ENCODE measurements at places on chromosomes 11 and 22. TPM values are rescaled to one million over a fixed set of nuclear protein-coding genes. Genes with fewer than 3 reads are reported as not detected.

The SLC17A6 gene
- total RNA-seq: not detected

DNA sequence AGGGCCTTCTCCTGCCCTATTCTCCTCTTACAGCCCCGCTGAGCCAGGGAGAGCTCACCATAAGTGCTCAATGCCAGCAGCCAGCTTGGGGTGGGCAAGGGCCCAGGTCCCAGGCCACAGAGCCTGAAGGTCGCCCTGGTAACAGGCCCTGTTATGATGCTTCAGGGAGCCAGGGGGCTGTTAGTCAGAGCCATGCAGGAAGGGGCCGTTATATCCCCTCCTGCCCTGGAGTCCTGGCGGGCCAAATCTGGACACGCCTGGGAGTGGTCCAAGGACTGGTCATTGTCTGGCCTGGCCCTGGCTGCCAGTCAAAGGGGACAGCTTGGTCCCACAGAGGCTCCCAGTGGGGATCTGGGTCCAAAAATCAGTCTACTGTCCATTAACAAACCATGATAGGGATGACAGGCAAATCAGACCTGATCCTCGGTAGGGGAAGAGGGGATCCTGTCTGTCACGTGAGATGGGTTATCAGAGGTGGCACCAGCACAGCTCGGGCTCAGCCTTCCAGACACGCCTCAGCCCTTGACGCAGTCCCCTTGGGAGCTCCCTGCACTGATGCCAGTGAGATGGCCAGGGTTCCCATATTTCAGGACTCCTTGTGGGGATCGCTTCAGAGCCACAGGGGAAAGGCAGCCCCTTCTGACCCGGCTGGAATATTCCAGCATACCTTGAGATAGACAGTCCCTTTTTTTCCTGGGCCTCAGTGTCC lies 55.9 kb downstream of the LRRC32 start:
- H3K27ac ChIP-seq: peak overlapping the region; percentile 41
- DNase-seq: peak; percentile 66
- peaks cover 36% of the 10 kb centered on the region for H3K4me1 ChIP-seq
- no peaks in the 10 kb centered on the region for H3K36me3 ChIP-seq
- H3K4me3 ChIP-seq: no peak overlapping the region
- no peaks in the 10 kb centered on the region for H3K27me3 ChIP-seq

The SHISAL1 gene
- 24.3 TPM for total RNA-seq

GRCh38 chr11:46112961-46113607 lies 8.2 kb downstream of the PHF21A start:
- H3K36me3 ChIP-seq: no peaks in the 10 kb centered on the region
- DNase-seq: no peak
- peaks cover 36% of the 10 kb centered on the region for H3K4me1 ChIP-seq
- no peaks in the 10 kb centered on the region for H3K27me3 ChIP-seq
- no peak overlapping the region for H3K27ac ChIP-seq

DNA sequence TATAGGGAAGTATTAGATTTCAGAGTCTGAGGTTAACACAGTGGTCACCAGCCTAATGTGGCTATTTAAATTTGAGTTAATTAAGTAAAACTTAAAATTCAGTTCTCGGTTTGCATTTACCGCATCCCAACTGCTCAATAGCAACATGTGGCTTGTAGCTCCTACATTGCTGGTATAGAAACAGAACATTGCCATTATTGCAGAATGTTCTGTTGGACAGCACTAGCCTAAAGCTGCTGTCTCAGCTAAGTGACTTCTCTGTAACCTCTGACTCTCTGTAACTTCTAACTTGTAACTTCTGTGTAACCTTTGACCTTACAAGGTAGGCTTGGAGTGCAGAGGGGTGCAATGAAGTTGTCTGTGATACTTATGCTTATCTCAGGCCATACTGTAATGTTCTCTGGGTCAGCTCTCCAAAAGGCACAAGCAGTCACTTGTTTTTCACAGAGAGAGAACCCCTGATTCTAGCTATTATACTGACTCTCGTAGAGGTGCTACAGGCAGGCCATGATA lies 78.7 kb downstream of the ZNRF3 start:
- peaks cover 32% of the 10 kb centered on the region for H3K4me1 ChIP-seq
- H3K27me3 ChIP-seq: no peaks in the 10 kb centered on the region

DNA sequence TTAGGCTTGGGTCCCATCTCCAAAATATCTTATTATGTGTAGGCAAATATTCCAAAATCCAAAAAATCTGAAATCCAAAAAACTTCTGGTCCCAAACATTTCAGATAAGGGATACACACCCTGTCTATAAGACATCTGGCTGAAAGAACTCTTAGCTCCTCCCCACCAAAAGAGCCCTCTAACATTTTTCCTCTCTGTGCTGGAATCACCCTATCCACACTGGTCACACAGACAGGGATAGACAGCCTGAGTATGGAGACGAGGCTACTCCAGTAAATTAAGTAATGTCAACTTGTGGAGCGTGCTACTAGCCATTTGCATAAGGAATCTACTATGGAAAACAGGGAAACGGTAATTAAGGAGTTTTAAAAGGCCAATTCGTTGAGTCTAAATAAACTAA lies 24.9 kb downstream of the ATP6V1E1 start:
- H3K36me3 ChIP-seq: peaks cover 38% of the 10 kb centered on the region
- H3K27ac ChIP-seq: no peak overlapping the region
- H3K27me3 ChIP-seq: no peaks in the 10 kb centered on the region
- no peak for DNase-seq

The APOL5 gene
- total RNA-seq: not detected

- no peaks in the 10 kb centered on the region for H3K4me1 ChIP-seq
- no peak overlapping the region for H3K4me3 ChIP-seq
- no peaks in the 10 kb centered on the region for H3K36me3 ChIP-seq
- DNase-seq: no peak
- peak overlapping the region; percentile 92 for H3K27ac ChIP-seq
- H3K27me3 ChIP-seq: no peaks in the 10 kb centered on the region
Observed at GRCh38 chr11:86804951-86805350, 4.6 kb downstream of the PRSS23 start.

The MAFF gene
- total RNA-seq: 33.4 TPM

DNA sequence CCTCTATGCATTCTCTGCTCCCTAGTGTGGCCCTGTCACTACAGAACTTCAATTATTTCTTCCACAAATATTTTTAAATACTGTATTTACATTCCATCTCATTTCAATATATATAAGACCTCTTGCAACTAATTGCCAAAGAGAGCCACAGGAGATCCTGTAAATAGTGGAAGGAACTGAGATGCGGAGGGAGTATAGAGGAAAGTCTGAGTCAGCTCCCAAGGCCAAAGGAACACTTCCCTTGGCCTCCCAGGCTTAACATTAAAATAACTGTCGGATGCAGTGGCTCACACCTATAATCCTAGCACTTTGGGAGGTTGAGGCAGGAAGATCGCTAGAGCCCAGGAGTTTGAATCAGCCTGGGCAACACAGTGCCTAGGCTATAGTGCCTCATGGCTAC lies 31.2 kb downstream of the RBFOX2 start:
- no peaks in the 10 kb centered on the region for H3K36me3 ChIP-seq
- no peaks in the 10 kb centered on the region for H3K27me3 ChIP-seq
- H3K4me3 ChIP-seq: no peak overlapping the region
- peaks cover 57% of the 10 kb centered on the region for H3K4me1 ChIP-seq

GRCh38 chr22:22520020-22520656 lies at the start of gene ZNF280A:
ZNF280A (minus strand) TSS chr22:22520270; CDS start chr22:22515630, 4,640 bp downstream.
- no peak within 1 kb of the TSS for H3K27ac ChIP-seq
- H3K4me3 ChIP-seq: no peak within 1 kb of the TSS
- no peaks in the 10 kb centered on the region for H3K36me3 ChIP-seq
- no peaks in the 10 kb centered on the region for H3K4me1 ChIP-seq
- no peak for DNase-seq
- H3K27me3 ChIP-seq: no peaks in the 10 kb centered on the region

DNA sequence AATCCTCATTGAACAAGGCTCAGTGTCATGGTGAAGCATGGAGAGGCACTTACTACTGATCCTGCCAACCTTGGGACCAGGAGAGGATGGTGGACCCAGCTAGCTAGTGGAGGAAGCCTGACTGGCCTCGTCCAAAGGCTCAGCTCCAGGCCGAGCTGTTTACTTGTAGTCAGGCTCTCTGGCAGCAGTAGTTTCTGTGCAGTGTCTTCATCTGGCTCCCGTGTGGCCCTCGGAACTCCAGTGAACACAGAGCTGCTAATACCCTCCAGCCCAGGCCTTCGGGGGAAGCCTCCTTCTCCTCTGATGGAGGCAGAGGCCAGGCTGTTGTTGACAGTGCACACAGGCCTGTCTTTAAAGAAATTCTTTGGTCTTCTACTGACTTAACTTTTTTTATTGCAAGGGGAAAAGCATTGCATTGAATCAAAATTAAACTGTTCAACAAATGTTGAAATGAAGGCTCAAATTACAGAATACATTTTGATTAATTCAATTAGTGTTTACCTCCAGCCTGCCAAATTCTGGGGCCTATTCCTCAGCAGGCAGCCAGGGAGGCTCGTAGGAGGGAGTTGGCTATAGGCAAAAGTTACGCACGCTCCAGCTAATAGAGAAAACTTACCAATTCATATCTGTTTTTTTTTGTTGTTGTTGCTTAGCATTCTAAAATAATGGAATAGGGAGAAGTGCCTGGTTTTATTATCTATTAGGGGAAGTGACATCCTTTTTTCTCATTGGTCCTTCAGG lies 18.8 kb downstream of the PPFIBP2 start:
- no peak for DNase-seq
- no peak overlapping the region for H3K27ac ChIP-seq
- H3K36me3 ChIP-seq: no peaks in the 10 kb centered on the region
- H3K4me3 ChIP-seq: no peak overlapping the region
- H3K27me3 ChIP-seq: no peaks in the 10 kb centered on the region
- no peaks in the 10 kb centered on the region for H3K4me1 ChIP-seq

DNA sequence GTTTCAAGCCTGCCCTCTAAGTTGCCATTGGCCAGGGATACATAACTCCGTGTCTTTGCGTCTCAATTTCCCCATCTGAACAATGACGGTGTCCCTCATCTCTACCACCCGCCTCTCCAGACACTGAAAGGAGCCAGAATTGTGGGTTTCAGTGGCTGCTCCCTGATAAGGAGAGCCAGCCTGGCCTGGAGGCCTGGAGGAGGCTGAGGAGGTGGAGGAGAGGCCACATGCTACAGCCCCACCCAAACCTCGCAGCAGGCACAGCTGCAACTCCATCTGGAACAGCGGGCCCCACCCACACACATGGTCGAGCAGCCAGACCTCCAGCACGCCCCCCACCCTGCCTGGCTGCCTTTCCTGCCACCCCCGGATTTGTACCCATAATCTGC lies 34.4 kb upstream of the CD82 start:
- no peak overlapping the region for H3K27ac ChIP-seq
- H3K4me3 ChIP-seq: no peak overlapping the region
- no peaks in the 10 kb centered on the region for H3K27me3 ChIP-seq
- DNase-seq: no peak
- H3K36me3 ChIP-seq: no peaks in the 10 kb centered on the region

- no peak overlapping the region for H3K27ac ChIP-seq
- no peaks in the 10 kb centered on the region for H3K4me1 ChIP-seq
- H3K27me3 ChIP-seq: peaks cover 25% of the 10 kb centered on the region
- DNase-seq: peak; percentile 86
- H3K4me3 ChIP-seq: no peak overlapping the region
Observed at GRCh38 chr11:2196970-2197770, 25.6 kb upstream of the TH start.

DNA sequence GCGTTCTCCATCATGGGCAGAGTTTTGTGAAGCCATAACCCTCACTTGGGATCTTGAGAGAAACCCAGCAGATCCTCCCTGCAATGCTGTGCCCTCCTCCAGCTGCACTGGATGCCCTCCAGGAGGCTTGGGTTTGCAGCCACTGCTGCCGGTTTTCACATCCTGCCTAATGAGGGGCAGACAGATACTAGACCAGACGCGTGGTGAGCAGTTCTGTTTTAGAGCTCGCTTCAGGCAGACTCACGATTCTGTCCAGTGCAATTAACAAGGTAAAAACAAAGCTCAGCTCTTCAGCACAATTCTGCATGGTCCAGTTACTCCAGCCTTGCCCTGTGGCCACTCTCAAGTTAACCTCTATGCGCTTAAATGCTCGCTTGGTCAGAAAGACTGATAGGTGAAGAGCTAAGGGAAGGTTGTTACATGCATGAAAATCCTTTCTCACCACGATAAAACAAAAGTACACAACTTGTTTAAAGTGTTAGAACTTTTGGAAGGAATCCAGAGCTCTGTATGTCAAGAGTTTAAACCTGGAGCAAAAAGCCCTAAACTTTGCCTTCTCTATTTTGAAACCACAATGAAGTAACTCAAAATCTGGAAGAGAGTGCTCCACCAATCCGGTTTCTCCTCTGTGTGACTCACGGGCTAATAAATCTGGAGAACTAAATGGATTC lies 292.3 kb upstream of the FAT3 start:
- no peaks in the 10 kb centered on the region for H3K27me3 ChIP-seq
- no peak for DNase-seq
- H3K4me1 ChIP-seq: peaks cover 15% of the 10 kb centered on the region
- peak overlapping the region; percentile 3 for H3K4me3 ChIP-seq
- H3K27ac ChIP-seq: no peak overlapping the region

DNA sequence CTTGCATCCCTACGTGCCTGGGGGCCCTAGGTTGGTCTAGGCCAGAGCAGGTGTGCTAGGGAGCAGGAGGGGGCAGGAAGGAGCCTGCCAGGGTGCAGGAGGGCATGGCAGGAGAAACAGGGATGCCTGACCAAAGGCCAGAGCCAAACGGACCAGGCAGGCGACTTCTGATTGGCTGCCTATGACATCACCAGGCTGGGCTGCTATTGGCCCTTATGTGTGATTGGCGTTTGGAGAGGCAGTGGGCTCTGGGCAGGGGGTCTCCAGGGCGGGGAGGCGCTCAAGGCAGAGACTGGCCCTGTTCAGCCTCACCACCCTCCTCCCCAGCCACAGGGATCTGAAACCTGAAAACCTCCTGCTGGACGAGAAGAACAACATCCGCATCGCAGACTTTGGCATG lies 44.4 kb downstream of the MOB2 start:
- H3K36me3 ChIP-seq: no peaks in the 10 kb centered on the region
- peaks cover 57% of the 10 kb centered on the region for H3K27me3 ChIP-seq
- no peak overlapping the region for H3K27ac ChIP-seq
- H3K4me3 ChIP-seq: no peak overlapping the region
- DNase-seq: no peak

- no peak overlapping the region for H3K4me3 ChIP-seq
- H3K27me3 ChIP-seq: peaks cover 17% of the 10 kb centered on the region
- H3K4me1 ChIP-seq: peaks cover 27% of the 10 kb centered on the region
- H3K27ac ChIP-seq: no peak overlapping the region
- DNase-seq: no peak
- H3K36me3 ChIP-seq: peaks cover 39% of the 10 kb centered on the region
Observed at GRCh38 chr11:65352783-65353182, 1.8 kb upstream of the TIGD3 start.

GRCh38 chr11:25298450-25298849 lies 801.6 kb downstream of the LUZP2 start:
- no peak overlapping the region for H3K27ac ChIP-seq
- no peaks in the 10 kb centered on the region for H3K36me3 ChIP-seq
- H3K27me3 ChIP-seq: no peaks in the 10 kb centered on the region
- H3K4me1 ChIP-seq: no peaks in the 10 kb centered on the region
- H3K4me3 ChIP-seq: no peak overlapping the region
- DNase-seq: no peak

The MMP12 gene
- 1.8 TPM for total RNA-seq

The POU2AF3 gene
- total RNA-seq: 3.9 TPM

- no peaks in the 10 kb centered on the region for H3K27me3 ChIP-seq
- H3K27ac ChIP-seq: peak overlapping the region; percentile 78
- H3K4me1 ChIP-seq: peaks cover 16% of the 10 kb centered on the region
- no peak overlapping the region for H3K4me3 ChIP-seq
- H3K36me3 ChIP-seq: peaks cover 5% of the 10 kb centered on the region
- peak; percentile 88 for DNase-seq
Observed at GRCh38 chr22:42635531-42635930, 4.9 kb downstream of the ATP5MGL start.
